Activated T-cell treated with anti-CD3 and anti-CD28 coated beads for 4 hours (primary cell): ENCODE measurements at places on chromosomes 3 and 15.

GRCh38 chr3:43223670-43224364 lies 62.5 kb upstream of the SNRK start:
- DNase-seq = no peak

GRCh38 chr3:177529716-177530335 lies 332.5 kb upstream of the TBL1XR1 start:
- no peak for DNase-seq

- no peak for DNase-seq
Observed at GRCh38 chr3:67804578-67804977, 150.2 kb upstream of the SUCLG2 start.

DNA sequence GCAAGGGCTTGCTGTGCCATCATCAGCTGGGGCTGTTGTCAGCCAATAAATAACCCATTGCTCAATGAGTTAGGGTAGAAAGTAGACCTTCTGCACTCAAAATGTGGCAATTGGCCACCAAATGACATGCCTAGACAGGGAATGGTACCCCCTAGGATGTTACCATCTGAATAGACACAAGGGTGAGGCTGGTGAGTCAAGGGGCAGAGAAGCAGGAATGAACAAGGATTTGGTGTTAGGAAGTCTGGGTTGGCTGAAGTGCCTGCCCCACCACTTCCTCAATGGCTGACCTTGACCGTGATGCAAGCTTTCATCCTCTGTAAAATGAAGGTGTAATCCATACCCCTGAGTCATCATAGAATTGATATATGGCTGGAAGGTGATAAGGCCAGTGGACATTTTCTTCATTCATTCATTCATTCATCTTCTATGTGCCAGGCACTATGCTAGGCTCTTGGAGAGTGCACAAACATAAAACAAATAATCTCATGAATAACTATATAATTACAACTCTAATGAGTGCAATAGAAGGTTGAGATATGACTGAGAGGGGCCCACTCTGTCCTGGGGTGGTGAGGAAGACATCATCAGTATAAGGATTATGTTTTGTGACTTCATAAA lies 4.4 kb upstream of the CA12 start:
- DNase-seq = no peak
